ENCODE measurements at places on chromosomes 5 and 9.

GRCh38 chr9:75685062-75685461 lies 205.4 kb upstream of the PCSK5 start:
- DNase-seq = no peak

DNA sequence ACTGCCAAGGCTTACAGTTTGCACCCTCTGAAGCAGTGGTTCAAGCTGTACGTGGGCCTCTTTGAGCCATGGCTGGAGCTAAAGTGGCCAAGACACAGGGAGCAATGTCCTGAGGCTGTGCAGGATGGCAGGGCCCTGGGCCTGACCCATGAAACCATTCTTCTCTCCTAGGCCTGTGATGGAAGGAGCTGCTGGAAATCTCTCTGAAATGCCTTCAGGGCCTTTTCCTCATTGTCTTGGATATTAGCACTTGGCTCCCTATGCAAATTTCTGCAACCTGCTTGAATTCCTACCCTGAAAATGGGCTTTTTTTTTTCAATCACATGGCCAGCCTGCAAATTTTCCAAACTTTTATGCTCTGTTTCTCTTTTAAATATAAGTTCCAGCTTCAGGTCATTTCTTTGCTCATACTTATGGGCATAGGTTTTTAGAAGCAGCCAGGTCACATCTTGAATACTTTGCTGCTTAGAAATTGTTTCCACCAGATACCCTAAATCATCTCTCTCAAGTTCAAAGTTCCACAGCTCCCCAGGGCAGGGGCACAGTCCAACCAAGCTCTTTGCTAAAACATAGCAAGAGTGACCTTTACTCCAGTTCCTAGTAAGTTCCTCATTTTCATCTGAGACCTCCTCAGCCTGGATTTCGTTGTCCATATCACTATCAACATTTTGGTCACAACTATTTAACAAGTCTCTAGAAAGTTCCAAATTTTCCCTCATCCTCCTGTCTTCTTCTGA lies 138.3 kb downstream of the OSTF1 start:
- no peak for DNase-seq

DNA sequence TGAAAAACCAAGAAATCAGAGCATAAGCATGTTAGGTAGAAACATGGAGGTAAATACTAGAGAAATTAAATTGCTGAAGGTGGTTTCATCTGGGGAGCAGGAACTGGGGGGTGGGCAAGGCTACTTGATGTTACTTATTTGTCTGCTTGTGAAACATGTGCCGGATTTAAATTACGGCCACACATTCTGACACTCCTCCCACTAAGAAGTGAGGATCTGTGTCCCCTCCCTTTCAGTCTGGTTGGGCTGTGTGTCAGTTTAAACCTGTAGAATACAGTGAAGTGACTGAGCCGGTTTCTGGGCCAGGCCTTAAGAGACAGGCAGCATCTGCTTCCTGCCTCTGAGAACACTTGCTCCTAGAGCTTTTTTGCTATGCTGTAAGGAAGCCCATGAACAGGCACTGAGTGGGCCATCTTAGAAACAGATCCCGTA lies 2.3 kb upstream of the IARS1 start:
- no peak for DNase-seq

GRCh38 chr5:172380301-172380986 lies 73.9 kb downstream of the SH3PXD2B start:
- no peak for DNase-seq
